ENCODE measurements at places on chromosomes 5 and 9.
A peak's percentile ranks its signal among the peaks of the same experiment; 100 is the strongest.

DNA sequence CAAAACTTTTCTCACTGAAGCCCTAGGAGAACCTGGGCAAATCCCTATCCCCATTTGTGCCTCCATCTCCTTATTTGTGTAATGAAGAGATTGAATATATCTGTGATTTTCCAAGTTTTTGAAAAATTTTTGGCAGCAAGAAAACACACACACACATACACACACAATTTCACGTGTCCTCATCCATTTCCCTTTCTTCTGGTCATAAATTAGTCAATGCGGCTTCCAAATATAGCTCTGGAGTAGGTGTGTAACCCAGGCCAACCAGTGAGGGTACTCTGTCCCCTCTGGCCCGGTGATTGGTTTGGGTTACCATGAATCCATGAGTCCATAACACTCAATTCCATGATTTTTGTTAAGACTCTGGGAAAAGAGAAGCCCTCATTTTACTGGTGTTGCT lies 12.7 kb downstream of the CSF1R start:
- no peak for DNase-seq

GRCh38 chr9:92455217-92455616 lies 27.1 kb downstream of the ASPN start:
- DNase-seq: no peak

DNA sequence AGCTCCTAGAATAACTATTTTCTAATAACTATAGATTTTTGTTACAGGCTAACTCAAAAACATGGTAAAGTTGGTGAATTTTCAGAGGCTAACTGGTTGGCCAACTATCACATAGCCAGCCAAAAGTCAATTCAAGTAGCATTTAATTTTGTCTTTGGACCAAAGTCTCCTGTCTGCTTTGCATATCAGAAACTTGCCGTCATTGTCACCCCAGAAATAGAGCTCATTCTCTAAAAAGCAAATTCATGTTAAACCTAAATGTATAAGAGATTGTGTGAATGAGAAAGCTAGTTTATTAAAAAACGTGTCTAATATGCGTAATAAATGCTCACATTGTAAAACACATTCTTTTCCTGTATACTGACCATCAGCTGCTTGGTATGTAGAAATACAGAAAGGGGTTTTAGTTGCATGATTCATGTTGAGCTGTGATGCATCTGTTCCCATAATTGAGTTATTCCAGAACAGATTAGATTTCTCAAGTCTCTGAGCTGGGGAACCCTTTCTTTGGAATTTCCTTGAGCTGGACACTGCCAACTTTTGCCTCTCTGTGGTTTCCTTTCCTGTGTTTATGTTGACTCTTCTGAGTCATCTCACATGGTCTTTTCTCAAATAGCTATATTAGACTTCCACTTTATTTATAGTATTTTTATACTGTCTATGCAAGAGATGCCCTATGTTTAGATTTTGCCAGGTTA lies 7.3 kb downstream of the SRFBP1 start:
- DNase-seq: no peak

DNA sequence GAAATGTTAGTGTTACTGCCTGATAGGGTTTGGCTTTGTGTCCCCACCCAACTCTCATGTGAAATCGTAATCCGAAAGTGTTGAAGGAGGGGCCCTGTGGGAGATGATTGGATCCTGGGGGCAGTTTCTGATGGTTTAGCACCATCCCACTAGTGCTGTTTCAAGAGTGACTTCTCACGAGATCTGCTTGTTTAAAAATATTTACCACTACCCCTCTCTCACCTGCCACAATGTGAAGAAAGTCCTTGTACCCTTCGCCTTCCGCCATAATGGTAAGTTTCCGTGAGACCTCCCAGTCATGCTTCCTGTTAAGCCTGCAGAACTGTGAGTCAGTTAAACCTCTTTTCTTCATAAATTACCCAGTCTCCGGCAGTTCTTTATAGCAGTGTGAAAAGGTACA lies 2.6 kb upstream of the RFX3 start:
- DNase-seq: peak; percentile 19
